ENCODE measurements at places on chromosomes 3 and 15. TPM values are rescaled to one million over a fixed set of nuclear protein-coding genes. Genes with fewer than 3 reads are reported as not detected.

The PLAAT1 gene
- total RNA-seq: 5.2 TPM

The POTEB2 gene
- total RNA-seq: not detected

The LRRC2 gene
- not detected for total RNA-seq

The GRM7 gene
- not detected for total RNA-seq

The CLDN18 gene
- total RNA-seq: not detected

The GATM gene
- total RNA-seq: not detected

The ABI3BP gene
- total RNA-seq: 7.3 TPM

The ZNF774 gene
- total RNA-seq: 1.3 TPM

The SLC22A14 gene
- 0.18 TPM for total RNA-seq

The ADAMTS17 gene
- total RNA-seq: not detected

The PCSK6 gene
- total RNA-seq: 19.2 TPM

The UBE3A gene
- 42.6 TPM for total RNA-seq
